ENCODE measurements at places on chromosomes 11 and 22.
A peak's percentile ranks its signal among the peaks of the same experiment; 100 is the strongest.

GRCh38 chr11:84890676-84891075, 736.5 kb downstream of the DLG2 start:
- DNase-seq, result no peak

DNA sequence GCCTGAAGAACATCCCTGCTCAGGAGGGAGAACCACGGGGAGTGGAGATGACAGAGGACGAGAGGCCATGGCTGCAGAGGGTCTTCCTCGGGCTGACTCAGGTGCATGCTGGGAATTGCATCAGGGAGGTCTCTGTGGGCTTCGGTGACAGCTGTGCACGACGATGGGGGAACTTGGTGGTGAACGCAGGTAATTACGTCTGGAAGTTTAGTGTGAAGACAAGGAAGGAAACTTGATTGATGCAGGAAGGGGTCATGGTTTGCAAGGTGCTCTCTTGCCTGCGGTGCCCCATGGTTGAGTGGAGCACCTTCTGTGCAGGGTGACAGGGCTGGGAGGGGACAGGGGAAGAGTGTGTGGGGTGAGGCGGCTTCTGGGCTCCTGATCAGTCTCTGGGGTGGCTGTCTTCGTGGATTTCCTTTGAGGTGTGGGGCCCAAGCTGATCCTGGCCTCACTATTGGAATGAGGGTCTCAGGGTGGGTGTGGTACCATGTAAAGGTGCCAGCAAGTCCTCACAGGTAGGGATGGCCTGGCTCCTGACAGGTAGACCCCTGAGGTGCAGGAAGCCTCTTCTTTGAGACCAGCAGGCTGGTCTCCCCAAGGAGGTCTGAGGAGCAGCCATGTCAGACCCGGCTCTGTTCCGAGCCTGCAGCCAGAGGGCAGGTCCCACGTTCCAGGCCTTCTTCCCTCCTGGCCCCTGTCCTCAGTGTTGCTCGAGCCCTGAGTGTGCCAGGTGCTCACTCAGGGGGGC, 1020.1 kb downstream of the TBC1D22A start:
- DNase-seq, result no peak

DNA sequence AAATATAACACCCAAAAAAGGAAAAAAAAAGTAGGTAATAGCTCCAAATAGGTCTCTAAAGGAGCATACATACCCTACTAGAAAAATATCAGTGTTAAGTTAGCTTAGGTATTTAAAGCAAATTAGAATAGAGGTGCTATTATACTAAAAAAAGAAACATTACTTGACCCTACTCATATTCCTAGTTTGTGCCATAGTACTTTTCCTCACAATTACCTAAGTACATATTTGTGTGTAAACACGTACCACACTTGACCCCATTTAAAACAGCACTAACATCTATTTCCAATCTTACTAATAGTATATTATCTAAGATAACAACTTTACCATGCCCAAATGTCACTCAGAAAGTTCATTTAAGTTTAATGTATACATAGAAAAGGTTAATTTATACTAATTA, 57.7 kb downstream of the PICALM start:
- no peak for DNase-seq

GRCh38 chr11:113613619-113614018, 92.5 kb downstream of the TMPRSS5 start:
- no peak for DNase-seq

DNA sequence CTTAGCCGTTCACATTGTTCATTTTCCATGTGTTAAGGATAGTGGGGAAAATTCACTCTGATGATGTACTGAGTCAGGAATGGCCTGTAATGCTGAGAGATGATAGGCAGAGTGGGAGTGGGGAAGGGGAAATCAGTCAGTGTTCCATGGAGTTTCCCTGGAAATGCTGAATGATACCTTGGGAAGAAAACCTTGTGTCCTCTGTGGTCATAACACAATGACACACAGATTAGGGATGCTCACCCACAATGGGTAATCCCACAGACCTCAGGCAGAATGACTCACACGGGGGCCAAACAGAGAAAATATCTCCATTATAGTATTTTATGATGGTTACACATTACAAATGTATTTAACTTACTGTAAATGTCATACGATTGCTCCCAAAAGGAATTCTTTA, 118.0 kb downstream of the SNX19 start:
- no peak for DNase-seq

- no peak for DNase-seq
These were observed 205.6 kb downstream of the ADAMTS15 start for GRCh38 chr11:130653838-130654636.

DNA sequence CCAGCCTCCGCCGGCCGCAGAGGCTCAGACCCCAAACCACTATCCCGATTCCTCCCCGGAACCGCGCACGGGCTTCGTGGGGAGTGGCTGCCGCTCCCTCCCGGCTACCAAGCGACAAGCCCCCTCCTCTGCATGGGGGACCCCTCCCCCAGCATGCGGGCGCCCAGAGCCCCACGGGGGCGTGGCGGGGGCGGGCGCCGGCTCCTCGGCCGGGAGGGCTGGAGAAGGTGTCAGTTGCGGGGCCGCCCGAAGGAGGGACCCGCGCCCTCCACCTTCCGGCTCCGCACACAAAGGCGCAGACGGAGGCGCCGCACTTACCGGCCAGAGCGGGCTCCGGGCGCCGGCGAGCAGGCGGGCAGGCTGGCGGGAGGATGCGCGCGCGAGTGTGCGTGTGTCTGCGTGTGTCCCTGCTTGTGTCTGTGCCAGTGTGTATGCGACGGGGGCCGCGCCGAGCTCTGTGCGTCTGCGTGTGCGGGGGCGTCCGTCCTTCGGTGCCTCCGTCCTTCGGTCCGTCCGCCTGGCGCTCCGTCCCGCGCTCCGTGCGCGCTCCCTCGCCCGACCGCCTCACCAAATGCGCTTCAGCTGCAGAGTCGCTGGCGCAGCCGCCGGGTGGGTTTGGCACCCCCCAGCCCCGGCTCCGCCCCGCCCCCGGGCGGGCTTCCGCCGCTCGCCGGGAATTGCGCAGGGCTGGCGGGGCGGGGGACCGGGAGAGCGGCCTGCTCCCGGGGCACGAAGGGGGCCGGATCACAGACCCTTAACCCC, at the start of gene PTPN5:
Gene PTPN5 (minus strand): TSS at position 592 of the 762 bp plus-strand sequence. CDS start 19,840 bp downstream, outside the sequence.
- DNase-seq, result no peak

DNA sequence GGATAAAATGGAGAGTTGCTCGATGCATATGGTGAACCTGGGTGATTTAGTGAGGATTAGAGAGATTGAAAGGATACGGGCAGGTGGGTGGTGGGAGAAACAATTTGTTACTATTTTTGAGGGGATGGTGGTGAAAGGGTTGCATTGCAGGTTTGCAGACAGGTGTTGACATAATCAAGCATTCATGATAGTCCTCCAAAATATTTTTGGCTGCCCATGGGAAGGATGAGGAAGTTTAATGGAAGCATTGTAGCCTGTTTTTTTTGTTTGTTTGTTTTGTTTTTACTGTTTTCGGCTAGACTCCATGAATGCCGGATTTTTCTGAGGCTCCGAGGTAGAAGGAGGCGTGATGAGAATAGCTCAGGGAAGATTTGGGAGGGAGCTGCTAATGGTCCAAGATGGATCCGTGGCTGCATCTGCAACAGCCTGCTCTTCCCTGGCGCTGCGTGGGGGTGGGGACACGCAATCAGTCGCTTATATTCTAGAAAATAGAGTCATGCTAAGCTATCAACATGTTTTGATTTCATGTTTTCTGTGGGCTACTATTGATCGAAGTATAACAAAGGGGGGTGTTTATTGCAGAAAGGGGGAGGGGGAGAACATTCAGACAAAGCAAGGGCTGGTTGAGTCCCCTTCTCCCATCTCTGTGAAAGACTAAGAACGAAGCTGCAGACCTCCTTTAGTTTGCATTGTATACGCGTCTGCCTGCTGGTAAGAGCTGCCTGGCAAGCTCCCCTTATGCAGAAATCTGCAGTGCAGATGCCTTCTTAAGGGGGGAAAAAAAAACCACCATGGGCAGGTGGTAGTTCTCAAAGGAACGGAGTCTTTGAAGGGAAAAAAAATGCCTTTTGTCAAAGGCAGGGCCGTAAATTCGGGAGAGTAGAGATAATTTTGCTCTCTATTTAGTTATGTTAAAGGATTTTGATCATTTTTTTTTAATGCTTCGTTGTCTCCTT, 1.0 kb downstream of the RTN3 start:
- peak; percentile 21 for DNase-seq

DNA sequence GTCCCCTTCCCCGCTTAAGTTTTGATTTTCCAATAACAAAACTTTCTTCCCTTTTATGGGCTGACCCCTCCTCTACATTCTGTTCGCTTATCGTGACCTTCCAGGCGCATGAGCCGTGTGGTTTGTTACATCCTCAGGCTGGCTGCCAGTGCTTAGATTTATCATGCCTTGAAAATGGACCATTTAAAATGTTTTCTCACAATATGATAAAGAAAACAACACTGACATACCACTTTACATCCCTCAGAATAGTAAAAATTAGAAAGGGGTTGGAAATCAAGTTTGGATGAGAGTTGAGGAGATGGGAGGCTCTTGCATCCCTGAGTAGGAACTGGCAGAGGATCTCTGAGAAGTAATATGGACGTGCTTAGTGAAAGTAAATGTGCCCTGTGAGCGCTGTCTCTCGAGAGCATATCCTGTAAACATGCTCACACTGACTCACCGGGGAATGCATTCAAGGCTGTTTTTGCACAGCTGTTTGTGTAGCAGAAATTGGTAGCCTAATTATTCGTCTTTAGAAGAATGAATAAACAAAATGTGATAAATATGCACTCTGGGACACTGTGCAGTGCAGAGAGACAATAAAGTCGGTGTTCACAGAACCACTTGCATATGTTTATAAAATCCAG, 17.1 kb upstream of the TOLLIP start:
- DNase-seq, result no peak

DNA sequence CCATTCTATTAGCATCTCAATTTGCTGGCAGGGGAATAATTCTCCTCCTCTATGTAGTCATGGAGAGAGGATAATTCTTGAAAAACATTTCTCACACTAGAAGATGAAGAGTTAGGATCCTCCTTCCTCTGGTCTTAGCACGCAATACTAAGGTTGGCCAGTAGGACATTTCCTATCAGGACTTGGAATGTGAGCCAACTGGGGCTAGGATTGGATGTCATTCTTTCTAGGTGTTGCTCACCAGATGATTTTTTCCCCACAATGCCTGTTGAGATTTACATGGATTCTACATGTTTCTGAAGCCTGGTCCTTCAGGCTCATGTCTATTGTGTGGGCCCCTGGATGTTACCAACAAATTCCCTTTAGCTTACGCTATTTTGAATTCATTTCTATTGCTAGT, 28.0 kb downstream of the SLN start:
- no peak for DNase-seq

GRCh38 chr22:50271519-50271970, 1.4 kb upstream of the MAPK11 start:
- DNase-seq, result peak; percentile 66

GRCh38 chr11:105206633-105207032, 67.1 kb upstream of the CARD18 start:
- DNase-seq, result no peak

DNA sequence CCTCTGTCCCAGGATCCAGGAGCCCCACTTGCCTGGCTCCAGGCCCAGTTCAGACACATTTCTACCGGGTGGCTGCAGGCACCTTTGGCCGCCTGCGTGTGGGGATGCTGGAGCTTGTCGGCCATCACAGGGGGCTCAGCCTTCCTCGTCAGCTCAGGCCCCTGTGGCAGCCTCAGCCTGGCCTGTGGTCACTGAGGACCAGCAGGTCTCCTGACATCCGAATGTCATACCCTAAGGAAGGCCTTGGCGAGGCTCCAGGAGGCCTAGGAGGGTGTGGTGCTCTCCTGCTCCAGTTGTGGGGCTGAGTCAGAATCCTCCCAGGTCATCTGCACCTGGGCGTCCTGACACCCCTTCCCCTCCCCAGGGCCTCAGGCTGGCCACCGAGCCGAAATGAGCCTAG, 14.9 kb upstream of the SOX10 start:
- no peak for DNase-seq

DNA sequence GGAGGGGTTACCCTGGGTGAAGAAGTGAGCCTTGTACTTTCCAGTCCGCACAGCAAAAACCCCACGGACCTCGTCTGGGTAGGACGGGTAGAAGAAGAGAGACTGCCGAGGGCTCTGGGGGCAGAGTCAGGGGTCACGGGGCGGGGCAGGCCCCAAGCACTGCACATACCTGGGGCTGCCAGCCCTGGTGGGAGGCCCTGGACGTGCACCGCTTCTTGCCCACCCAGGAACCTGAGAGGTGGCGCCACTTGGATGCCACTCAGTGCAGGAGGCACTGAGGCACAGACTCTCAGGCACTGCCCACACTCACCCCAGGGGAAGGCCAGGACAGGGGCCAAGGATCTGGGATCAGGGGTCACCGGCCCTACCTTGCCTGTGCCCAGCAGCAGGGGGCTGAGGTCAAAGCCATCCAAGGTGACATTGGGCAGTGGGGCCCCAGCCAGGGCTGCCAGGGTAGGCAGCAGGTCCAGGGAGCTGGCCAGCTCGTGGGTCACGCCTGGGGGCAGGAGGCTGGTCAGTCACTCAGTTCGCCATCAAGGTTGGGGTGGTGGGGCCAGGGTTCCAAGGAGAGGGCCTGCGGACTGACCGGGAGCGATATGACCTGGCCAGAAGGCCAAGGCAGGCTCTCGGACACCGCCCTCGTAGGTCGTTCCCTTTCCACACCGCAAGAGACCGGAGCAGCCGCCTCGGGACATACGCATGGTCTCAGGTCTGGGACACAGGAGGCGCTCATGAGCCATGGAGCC, 2.2 kb downstream of the ARSA start:
- DNase-seq, result no peak

- DNase-seq, result no peak
These were observed 80.6 kb downstream of the PPP6R3 start for GRCh38 chr11:68541116-68541515.

GRCh38 chr11:69912911-69913451, 93.8 kb upstream of the FGF3 start:
- DNase-seq, result no peak

DNA sequence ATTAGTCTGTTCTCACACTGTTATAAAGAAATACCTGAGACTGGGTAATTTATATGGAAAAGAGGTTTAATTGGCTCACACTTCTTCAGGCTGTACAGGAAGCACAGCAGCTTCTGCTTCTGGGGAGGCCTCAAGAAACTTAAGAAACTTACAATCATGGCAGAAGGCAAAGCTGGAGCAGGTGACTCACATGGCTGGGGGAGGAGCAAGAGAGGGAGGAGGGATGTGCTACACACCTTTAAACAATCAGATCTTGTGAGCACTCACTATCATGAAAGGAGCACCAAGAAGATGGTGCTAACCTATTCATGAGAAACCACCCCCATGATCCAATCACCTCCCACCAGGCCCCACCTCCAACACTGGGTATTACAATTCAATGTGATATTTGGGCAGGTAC, 381.6 kb downstream of the ETS1 start:
- DNase-seq, result no peak
